NCI-H2081 treated with DMSO at 0.1 percent for 48 hours (cell line): ENCODE measurements at places on chromosomes 1 and 21.

GRCh38 chr1:44655609-44656008 lies 18.7 kb downstream of the TMEM53 start:
- no peak for DNase-seq

DNA sequence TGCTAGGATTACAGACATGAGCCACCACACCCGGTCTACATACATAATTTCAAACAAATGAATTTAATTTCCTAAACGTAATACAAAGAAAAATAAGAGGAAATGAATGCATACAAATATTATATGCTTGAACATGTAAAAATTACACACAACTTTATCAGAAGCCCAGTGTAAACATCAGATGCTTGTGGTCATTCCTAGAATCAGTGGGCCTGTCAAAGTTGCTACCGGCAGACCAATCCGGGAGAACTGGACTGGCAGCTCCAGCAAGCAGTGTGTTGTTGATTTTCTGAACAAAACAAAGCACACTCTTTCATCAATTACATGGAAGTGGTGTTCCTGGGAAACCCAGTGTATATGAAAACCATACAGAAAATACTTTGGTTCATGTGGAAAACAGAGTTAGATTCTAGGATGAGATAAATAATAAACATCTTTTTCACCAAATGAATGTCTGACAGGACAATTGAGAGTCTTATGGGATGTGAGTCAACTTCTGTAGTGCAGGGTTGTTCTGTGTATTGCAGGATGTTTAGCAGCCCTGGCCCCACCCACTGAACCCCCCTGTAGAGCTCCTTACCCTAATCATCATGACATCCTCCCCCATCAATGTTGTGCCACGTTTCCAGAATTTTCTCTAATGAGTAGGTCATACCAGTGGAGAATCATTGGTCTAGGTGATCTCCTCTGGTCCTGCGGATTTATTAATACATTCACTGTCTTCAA lies 33.8 kb downstream of the MFSD2A start:
- no peak for DNase-seq

- no peak for DNase-seq
Observed at GRCh38 chr1:148264374-148265276, 112.5 kb upstream of the NBPF11 start.

GRCh38 chr21:45265721-45266517 lies 21.8 kb downstream of the POFUT2 start:
- DNase-seq: no peak

DNA sequence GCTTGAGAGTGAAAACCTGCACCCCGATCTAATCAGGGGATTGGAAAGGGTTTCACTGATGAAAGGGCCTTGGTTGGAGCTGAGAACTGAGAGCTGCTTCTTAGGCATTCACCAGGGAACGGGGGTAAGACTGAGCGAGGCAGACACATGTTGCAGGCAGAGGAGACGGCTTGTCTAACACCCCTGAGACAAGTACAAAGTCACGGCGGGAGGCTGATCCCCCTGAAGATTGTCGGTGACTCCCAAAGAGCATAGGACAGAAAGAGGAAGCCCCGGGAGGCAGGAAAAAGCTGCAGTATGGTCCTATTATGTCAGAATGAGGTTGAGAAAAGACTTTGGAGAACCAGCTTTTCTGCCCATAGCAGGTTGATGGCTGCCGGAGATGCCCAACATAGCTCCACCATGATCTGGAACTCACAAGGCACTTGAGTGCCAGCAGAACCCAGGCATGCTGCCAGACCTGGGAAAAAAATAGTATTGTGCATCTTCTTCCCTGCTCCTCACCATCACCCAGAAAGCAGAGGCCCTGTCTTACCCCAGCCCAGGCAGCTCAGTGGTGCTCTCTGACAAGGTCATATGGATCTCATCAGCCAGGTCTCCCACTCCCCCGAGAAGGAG lies 463.9 kb upstream of the PROX1 start:
- no peak for DNase-seq

DNA sequence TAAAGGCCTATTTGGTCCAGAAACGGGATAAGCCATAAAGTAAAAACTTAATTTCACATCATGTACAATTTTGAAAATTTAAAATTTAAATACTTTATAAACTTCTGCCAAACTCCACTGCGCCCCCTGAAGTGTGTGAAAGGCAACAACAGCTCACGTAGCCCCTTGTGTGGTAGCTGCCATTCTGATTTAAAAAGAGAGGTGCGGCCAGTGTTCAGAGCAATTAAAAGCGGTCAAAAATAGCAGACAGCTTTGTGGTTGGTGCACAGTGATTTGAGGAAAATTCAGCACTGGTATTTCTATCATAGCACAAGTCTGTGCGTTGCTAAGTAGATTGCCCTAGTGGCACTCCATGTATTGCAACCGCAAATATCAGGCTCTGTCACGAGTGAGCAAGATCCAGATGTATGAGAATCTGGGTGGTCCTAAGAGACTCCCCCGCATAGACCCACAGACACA lies 122.5 kb downstream of the ATG4C start:
- no peak for DNase-seq

DNA sequence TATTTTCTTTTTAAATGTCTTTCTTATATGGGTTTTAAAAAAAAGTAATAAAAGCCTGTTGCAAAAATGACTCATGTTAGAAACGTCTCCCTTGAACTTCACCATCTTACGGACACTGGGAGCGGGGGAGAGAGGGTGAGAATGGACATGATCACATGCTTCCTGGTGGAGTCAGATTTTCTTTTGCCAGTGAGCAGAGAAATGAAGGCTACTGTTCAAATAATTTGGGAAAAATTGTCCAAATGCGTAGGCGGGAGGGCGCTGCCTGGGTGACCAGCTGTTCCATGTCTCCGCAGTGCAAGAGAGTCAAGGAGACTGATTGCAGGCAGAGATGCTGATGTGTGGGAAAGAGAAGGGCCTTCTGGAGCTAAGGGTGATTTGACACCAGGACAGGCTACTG lies 23.1 kb downstream of the EIF2D start:
- DNase-seq: no peak

DNA sequence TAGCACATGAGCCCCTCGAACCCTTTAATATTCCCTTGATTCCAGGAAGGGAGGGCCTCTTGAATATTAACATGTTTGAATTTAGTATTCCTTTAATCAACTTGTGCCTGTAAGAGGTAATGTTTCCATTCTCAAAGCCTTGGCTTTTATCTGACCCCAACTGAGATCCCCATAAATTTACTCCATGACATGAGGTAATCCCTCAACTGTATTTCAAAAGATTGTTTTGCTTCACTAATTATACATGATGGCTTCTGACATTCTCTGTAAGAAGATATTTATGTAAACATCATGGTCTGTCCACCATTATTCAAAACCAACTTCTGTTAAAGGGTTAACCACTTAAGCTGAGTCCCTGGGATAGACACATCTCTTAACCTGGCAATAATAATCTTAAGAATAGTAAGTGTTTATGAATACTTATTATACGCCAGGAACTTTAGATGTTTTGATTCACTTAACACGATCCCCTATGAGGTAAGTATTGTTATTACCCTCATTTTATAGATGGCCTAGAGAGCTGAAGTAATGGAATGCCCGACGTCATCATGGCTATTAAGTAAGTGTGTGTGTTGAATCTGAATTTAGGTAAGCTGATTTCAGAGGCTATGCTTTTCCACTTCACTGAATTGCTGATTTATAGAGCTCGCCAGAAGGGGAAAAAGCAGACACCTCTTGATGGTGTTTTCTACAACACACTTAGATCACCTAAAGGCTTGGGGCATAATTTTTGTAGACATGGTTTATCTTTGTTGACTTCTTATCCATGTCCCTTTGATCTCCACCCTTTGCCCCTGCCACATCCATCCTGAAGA lies 11.1 kb downstream of the KRTAP19-1 start:
- DNase-seq: no peak

DNA sequence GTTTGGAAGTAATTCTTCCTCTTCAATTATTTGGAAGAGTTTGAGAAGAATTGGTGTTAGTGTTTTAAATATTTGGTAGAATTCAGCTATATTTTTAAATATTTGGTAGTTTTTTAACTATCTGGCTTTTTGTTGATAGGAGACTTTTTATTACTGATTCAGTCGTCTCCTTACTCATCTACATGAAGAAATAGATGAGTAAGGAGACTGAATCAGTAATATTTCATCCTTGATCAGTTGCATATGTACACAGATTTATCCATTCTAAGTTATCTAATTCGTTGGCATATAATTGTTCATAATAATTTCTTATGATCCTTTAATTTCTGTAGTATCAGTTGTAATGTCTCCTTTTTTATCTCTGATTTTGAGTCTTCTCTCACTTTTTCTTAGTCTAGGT lies 224.1 kb downstream of the GPR52 start:
- DNase-seq: no peak

DNA sequence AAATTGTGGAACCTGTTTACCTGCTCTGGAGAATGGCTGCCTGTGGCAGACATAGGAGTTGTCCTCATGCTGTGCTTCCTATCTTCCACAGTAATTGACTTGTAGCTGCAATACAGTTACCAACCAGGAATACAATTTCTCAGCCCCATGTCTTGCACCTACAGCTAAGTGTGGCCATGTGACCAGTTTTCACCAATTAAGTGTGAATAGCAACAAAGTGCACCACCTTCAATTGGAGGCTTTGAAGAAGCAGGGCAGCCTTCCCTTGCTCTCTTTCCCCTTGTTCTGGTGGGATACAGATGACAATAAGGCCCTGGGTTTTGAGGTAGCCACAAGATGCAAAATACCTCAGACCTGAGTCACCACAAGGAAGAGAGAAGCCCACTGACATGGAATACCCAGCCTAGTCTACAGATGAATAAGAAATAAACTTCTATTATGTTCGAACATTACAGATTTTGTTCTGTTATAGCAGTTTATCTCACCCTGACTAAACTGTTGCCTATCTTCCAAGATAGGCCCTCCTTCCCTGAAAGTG lies 70.2 kb upstream of the S1PR1 start:
- no peak for DNase-seq

GRCh38 chr1:5514527-5515183 lies 477.6 kb downstream of the NPHP4 start:
- no peak for DNase-seq

DNA sequence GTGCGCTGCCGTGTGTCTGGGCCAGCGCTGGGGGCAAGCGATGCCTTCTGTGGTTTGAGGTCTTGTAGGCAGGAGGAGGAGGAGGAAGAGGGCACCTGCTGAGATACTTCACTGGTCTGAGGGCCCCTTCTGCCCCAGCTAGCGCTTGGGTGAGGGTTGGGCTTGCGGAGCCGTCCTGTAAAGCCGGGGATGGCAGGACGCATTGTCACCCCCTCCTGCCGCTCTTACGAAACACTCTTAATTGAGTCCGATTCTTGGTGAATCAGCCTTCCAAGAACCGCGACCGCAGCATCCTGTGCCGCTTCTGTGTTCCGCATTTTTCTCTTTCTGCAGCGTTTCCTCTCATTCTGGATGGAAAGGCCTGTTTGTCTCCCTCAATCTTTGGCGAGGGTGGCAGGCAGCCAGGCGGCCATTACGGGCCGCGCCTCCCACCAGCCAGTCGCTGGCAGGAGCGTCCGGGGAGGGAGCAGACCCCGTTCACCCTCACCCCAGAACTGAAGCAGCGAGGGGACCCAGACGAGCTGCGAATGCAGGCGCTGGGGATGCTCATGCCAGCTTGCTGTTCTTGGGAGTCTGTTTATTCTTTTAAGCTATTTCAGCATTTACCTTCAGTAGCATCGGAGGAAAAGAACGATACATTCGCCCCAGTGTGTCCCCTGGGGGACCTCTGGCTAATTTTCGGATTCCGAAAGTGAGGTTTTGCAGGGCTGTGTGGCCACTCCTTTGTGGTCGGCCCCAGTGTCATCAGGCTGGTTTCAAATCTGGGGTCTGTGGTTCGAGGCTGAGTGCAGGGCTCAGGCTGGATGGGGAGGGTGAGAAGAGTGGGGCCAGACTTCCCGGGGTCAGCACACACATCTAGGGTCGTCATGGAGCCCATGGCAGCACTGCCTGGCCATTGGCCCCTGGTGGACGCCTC lies 62.7 kb downstream of the SKI start:
- DNase-seq: no peak

GRCh38 chr1:229118477-229119061 lies 152.3 kb upstream of the RAB4A start:
- DNase-seq: no peak

DNA sequence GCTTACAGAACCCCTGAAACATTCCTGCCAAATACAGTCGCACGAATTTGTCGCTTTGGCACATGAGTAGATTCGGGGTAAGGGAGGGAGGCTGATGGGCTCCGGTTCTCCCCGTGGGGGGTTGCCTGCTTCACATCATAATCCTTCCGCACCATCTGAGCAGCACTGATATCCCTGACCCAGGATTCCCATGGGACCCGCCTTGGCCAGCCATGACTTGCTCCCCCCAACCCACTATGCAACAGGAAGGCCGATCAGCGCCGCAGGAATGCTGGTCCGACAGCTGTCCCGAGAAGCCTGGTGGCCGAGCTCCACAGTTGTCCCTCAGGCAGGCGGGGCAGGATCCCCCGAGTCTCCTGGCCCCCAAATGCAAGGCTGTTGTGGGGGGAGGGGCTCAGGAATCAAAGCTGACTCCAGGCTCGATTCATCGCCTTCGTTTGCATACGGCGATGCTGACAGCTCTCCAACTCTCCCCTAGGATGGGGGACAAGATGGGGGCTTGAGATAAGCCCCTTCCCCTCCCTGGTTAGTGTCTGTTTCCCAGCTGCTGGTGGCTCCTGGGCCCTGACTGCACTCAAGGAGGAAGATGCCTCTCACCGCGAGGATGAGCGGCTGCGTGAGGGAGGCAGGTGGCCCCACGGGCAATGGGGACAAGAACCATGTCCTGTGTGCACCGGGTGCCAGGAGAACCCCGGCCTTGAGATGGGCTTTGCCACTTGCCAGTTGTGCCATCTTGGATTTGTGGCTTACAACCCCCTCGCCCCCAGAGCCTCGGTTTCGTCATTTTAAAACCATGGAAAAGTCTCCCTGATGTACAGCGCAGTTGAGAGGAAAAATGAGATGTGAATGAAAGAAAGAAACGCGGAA lies 9.3 kb downstream of the DRAXIN start:
- no peak for DNase-seq

DNA sequence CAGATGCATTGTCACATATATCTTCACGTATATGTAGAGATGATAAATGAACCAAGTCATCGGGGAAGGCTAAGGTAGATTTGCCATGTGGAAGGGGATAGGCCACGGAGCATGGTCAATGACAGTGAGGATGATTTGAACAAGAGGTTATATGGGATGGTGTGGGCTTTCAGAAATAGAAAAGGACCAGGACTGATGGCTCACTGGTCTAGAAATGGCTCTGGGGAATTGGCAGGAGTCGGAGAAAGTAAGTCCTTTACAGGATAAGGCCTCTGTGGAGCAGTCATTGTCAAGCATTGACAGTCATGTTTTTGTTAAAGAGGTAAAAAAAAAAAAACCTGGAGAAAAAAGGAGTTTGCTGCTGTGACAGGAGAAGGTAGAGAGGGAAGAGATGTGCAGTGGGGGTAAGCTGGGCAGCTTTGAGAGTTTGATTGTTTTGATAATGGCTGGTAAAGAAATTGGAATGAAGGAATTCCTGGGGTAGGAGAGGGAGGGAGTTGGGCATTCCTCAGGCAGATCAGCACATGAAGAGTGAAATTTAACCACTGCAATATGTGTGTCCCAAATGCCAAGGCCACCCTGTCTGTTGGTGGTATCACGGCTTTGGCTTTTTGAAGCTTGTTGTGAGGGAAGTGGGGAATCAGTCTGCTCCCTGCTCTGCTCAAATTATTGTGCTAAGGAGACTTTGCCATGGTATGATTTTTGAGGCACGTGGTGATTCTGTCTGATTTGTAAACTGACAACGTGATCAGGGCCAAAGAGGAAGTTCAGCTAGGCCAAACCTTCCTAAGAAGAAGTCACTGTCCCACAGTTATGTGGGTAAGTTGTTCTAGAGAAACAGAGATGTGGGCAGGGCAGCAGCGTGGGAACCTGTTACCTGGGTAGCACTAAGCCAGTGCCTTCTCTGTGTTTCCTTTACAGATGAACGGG lies 26.0 kb downstream of the MACF1 start:
- no peak for DNase-seq

GRCh38 chr1:208825300-208825699 lies 581.1 kb upstream of the PLXNA2 start:
- no peak for DNase-seq
